NCI-H524 treated with DMSO at 0.1 percent for 48 hours (cell line): ENCODE measurements at places on chromosomes 4 and X.

GRCh38 chr4:3062471-3062870 lies 11.9 kb downstream of the HTT-AS start:
- no peak for DNase-seq

- DNase-seq = peak; percentile 1
Observed at GRCh38 chrX:76427560-76428242, at the start of gene MAGEE1. TSS of gene MAGEE1 (plus strand) at chrX:76427710. CDS start at chrX:76427931, 221 bp downstream.

GRCh38 chrX:139192386-139192961 lies 338.1 kb upstream of the F9 start:
- no peak for DNase-seq

DNA sequence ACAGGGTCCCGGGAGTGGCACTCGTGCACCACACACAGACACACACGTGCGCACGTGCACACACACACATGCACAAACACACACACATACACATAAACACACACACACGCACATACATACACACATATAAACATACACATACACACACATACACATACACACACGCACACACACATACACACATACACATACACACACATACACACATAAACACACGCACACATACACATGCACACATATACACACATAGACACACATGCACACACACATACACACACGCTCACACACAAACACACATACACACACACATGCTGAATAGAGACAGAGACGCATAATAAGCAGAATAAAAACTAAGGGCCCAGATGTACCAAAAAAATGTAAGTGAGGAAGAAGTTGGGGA lies 332.2 kb upstream of the CXorf51B start:
- no peak for DNase-seq

- DNase-seq = no peak
Observed at GRCh38 chr4:135201081-135201480, 999.5 kb upstream of the PABPC4L start.

GRCh38 chr4:122612540-122612939 lies 8.3 kb downstream of the IL21 start:
- no peak for DNase-seq

DNA sequence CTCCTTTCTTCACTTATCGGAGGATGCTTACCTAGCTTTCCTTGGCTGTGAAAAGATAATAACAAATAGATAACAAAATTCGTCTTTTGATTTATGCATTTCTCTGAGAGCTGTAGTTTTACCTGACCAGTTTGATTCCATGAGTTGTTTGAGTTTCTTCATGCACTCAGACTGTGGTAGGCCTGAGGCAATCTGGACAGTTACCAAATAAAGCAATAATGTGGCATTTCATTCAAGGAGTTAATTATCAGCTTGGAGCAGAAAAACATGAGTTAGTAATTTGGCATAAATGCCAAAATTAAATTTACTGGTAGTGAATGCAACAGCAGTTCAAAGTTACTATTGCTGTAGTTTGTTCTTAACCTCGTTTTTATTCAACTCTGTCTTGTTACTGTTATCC lies 53.5 kb downstream of the FABP2 start:
- DNase-seq = no peak

DNA sequence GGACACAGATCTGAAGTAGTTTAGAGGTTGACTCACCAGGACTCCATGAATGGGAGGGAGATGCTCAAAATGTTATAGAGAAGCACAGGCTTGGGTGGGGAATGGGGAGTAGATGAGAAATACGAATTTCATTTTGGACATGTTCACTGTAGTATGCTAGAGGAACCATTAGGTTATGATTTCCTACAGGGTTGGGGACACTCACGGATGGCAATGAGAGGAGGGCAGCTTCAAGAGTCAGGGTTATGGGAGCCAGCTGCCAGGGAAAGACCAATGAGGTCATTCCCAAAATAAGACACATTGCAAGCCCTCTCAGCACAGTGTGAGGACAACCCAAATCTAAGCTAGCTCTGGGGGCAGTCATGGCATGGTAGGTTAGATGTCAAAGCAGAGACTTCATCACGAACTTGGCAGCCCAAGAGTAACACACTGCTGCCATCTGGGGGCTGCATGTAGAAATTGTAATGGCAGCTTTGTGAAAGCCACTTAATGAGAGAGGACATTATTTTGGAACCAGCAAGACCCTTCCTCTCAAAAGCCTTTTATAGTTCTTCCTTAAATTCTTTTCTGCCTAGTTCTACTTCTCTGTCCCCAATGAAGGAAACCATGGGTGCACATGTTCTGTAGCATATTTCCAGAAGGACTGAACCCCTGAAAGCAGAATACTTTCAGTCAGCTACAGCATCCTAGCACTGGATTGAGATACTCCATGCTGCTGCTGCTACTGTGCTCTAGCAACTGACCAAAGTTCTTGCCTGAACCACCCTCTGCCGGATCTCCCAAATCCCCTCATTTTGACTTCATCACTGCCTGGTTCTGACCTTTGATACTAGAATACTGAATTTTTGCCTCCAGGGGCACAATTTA lies 16.2 kb upstream of the ZCCHC12 start:
- peak; percentile 37 for DNase-seq

- no peak for DNase-seq
Observed at GRCh38 chr4:168835880-168836454, 174.1 kb downstream of the CBR4 start.

- DNase-seq = no peak
Observed at GRCh38 chr4:76377911-76378310, 43.0 kb downstream of the CCDC158 start.

DNA sequence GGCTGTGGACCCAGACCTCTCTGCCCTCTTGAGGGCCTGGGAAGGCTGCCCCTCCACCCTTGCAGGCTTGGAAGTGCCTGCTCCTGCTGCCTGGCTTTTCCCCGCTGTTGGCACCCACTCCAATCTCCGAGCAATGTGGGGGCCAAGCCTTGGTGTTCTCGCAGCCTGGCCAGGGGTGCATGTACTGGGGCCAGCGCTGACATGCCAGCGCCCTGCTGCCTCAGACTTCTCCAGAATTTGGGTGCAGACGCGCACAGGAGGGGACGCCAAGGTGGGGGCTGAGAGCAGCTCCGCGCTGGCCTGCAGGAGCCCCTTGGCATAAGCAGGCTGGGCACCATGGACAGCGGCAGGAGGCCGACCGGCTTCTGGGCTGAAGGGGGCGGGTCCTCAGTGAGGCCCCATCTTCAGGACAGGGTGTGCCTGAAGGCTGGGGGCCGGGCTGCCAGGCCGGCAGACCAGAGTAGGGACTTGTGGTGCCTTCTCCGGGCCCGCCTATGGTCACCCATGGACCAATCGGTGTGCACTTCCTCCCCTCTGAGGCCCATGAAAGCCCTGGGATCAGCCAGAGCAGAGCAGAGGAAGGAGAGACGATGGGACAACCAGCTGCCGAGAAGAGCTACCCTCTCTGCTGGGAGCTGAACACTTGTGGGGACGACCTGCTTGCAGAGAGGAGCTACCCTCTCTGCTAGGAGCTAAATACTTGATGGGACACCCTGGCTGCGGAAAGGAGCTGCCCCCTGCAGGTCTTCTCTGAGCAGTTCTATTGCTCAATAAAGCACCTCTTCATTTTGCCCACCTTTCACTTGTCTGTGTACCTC lies 118.3 kb downstream of the DNAAF6 start:
- DNase-seq = no peak
